ENCODE measurements at places on chromosomes 4 and X.

- no peak for DNase-seq
Measured at GRCh38 chr4:87025023-87025613, 90.3 kb downstream of the AFF1 start.

DNA sequence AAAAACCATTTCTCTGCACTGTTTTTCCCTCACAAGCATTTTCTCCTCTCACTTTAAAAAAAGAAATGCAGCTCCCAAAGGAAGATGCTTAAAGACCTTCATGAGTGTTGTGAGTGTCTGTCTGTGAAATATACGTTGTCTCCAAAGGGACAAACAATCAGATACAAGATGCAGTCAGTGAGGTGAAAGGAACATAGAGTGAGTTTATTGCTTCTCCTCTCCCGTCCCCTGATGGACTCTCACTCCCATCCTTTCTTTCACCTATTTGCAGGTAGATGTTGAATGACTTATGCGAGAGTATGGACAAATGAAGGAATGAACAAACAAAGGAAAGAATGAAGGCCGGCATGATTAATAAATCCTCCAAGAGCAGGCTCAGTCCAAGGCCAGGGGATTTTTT is 561.2 kb upstream of the DIPK2B start:
- no peak for DNase-seq

DNA sequence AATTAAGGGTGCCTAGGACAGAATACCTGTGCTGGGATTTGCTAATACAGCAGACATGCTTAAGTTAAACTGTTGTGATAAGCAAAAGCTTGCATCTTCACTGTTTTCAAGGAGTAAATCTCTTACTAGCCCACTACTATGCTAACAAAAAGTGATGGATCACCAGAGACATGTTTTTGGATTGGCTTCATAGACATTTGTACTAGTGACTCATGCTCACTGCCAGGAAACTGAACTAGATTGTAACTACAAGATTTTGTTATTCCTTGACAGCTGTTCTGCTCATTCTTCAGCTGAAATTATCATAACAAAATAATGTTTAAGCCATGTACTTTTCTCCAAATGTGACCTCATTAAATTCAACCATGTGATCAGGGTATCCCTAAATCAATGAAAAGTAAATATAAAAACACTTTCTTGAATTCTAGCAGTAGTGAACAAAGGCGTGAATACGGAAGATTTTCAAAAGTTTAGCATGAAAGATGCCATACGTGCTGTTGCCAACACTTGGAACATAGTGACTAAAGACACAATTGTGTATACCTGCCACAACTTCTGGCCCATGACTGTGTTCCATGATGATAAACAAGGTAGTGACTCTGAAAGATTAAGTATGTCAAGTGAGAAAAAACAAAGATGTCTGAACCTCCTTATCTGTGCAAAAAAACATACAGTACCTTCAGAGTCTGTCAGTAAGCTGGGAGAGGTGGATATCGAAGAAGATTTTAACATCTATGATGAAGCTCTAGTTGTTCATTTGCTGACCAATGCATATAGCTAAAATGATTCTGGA is 154.0 kb downstream of the BTC start:
- DNase-seq: no peak

DNA sequence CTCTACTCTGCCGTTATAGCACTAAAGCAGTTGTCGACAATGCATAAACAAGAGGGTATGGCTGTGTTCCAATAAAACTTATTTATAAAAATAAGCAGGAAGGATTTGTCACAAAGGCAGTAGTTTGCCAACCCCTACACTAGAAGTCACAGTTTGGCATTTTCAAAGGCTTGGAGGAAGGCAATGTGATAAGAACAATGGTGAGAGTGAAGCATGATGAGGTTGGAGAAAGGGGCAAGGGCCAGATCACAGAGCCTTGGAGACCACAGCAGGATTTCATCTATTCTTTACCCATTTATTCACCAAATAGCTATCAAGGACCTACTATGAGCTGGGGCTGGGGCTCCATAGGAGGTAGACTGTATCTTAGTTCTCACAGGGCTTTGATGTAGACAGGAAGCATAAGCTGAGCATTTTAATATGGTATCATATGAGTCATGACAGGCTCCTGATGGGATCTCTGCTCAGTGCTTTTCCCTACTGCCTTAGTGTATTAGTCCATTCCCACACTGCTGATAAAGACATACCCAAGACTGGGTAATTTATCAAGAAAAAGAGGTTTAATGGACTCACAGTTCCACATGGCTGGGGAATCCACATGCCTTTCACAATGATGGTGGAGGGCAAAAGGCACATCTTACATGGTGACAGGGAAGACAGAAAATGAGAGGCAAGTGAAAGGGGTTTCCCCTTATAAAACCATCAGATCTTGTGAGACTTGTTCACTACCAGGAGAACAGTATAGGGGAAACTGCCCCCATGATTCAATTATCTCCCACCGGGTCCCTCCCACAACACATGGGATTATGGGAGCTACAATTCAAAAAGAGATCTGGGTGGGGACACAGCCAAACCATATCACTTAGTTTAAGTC is 58.9 kb downstream of the PPM1K start:
- no peak for DNase-seq

DNA sequence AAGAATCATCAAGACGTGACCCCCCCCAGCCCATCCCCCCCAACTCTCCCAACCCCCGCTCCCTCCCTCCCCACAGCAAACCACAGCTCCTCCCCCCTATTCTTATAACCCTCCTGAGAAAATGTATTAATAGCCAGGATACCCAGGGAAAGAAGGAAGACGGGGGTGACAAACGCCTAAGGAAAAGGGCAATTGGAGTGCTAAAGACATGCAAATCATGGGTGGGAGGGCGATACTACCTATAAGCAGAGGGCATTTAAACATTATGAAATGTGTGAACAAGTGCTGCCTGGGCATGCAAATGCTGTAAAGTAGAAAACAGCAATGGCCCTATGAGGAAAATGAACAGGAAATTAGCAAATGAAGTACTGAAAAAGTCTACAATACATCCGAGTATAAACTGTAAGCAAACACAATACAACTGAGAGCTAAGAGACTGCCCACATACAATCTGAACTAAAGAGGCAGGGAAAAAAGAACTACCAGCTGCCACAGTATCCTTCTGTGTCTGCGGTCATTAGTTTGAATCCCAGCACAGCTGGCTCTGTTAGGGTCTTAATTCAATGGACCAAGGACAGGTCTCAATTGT is 2.4 kb downstream of the CXXC4 start:
- DNase-seq: no peak

DNA sequence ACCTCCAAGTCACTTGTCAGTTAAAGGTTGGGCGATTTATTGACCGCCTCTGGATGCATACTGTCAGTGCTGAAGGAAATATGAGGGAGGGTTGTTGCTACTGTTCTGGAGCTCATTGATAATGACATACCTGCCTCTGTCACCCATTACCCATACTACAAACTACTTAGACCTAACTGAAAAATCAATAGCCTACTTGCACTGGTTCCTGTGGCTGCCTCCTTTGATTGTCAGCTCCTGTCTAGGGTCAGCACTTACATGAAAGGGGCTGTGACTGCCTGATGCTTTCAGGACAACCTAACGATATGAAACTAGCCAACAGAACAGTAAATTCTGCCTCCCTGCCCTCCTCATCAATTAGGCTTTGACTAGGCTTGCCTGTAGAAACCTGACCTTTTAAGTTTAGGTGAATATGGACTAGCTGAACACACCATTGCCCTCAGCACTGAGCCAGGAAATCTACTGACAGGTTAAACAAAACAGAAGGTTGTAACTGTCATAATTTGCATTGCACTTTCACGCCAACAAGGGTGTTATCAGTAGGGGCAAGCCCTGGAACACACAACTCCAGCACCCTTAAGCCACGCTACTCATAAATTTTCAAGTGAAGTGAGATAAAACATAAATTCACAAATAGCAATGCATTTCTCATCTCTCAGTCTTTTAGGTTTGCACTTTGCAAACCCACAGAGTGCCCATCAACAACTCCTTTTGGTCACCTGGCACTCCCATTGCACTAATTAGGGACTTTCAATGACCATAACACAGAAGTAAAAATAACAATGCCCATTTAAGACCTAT is 9.0 kb upstream of the MAB21L2 start:
- DNase-seq: no peak

DNA sequence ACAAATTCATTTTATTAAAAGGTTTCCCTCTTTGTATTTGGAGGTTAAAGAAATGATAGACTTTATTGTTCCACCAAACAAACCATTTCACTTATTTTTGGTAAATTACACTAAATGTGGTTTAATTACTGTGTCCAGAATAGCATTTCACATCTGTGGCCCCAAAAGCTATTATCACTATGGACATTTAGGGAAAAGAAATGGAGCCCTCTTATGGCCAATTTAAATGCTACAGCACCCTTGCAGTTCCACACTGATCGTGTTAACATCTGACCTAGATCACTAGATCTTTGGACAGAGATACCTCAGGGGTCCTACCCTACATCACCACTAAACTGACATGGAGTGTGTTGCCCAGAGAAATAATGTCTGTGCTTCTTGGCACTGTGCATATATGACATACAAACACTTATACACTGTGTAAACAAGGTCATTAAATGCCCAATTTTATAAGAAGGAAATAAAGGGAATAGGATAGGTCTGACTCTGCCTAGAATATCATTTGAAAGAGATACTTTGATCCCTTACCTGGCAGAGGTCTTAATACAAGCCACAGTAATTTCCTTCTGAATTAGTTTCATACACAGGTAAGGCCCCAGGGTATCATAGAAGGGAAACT is 163.9 kb downstream of the KDR start:
- no peak for DNase-seq

DNA sequence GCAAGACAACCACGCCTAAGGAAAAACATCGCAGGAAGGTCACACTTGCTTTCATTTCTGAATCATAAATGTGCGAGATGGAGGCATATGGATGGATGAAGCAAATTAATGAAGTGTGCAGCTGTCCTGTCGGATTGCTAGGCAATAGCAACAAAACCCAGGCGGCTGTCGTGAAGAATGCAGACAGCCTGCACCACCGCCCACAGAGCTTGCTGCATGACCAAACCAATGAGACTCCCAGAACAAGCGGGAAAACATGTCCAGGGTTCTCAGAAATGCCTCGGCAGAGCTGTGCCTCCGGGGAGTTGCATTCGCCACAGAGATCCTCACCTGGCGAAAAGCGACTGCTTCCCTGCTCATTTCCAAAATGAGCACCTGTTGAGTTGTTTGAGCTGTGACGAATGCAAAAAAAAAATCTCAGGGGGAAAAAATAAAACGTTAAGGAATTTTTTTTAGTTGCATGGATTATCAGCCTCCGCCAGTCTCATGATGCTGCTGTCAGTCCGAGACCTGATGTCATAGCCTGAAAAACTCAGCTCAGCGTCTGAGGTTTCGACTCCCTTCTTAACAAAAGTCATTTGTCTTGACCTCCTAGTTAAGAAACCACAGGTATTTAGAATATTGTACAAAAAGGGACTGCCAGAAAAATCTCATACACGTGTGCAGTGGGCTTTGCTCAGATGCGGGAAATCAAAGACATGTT is 155.5 kb upstream of the MXRA5 start:
- no peak for DNase-seq

DNA sequence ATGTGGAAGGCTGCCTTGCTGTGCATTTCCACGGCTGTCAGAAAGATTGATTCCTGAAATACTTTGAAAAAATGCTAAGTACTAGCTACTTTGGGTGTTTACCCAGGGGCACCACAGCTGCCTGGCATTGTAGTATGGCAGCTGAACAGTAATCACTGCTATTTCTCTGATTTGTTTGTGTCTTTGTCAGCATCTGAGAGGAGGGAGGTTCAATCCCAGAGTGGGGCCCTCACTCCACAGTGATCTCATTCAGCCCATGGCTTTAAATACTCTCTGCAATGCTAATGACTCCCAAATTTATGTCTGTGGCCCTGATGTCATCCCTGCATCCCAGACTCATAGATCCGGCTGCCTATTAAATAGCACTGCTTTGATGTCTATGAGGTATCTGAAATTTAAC is 575.3 kb upstream of the MAGEB2 start:
- no peak for DNase-seq

DNA sequence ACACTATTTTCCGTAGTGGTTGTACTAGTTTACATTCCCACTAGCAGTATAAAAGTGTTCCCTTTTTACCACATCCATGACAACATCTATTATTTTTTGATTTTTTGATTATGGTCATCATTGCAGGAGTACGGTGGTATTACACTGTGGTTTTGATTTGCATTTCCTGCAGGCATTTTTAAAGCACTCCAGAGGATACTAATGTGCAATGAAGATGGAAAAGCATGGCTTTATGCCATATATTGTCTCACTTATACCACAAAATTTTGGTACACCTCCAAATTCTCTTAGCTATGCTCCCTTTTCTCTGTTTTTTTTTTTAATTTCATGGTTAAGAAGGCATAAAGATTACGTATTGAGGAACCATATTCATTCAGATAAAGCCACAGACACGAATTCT is 35.1 kb upstream of the NPY2R start:
- no peak for DNase-seq

DNA sequence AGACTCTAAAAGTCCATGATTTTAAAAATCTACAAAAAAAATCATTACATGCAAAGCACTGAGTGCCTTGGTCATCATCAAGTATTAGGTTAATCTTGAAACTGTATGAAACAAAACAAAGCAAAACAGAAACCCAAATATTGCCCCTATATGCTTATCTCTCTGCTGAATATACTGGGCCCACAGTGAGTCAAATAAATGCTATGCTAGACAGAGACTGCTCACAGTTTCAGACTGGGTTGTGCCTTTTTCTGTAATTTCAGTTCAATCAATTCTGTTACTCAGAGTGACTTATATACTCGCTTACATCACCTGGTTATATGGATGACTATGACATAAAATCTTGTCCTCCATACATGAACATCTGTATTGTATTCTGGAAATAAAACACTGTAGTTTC is 257.1 kb upstream of the ACTRT1 start:
- DNase-seq: no peak

DNA sequence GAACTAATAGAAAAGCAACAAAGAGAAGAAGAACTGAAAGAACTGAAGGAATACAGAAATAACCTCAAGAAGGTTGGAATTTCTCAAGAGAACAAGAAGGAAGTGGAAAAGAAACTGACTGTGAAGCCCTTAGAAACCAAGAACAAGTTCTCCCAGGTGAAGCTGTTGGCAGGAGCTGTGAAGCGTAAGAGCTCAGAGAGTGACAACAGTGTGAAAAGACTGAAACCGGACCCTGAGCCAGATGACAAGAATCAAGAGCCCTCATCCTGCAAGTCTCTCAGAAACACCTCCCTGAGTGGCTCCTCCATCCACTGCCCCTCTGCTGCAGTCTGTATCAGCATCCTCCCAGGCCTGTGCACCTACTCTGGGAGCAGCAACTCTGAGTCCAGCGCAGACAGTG is 8.4 kb upstream of the FHDC1 start:
- DNase-seq: no peak

DNA sequence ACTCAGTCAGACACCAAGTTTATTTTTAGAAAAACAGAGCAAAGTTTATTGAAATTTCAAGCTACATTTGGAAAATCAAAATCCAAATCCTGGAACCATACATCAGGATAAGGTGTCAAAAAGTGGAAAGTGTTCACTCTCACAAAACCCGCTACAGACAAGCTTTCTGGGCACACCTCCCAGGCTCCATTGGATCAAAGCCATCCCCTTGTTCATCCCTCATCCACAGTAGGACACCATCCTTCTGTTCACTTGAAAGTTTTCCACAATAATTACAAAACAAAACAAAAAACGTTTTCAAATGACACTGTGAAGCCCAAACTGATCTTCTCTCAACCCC is 62.4 kb downstream of the TSC22D3 start:
- DNase-seq: no peak

- DNase-seq: no peak
Measured at GRCh38 chr4:121219227-121219626, 55.1 kb upstream of the TNIP3 start.

GRCh38 chr4:110357521-110357920 is 118.4 kb upstream of the ENPEP start:
- no peak for DNase-seq

Measured in activated CD8-positive, alpha-beta T cell treated with anti-CD3 and anti-CD28 coated beads, Interleukin-2, amount 10 ng/mL, durations not matched to agents 7 days and 5 days (primary cell).